ENCODE measurements at places on chromosomes 4 and X. TPM values are rescaled to one million over a fixed set of nuclear protein-coding genes. Genes with fewer than 3 reads are reported as not detected.

DNA sequence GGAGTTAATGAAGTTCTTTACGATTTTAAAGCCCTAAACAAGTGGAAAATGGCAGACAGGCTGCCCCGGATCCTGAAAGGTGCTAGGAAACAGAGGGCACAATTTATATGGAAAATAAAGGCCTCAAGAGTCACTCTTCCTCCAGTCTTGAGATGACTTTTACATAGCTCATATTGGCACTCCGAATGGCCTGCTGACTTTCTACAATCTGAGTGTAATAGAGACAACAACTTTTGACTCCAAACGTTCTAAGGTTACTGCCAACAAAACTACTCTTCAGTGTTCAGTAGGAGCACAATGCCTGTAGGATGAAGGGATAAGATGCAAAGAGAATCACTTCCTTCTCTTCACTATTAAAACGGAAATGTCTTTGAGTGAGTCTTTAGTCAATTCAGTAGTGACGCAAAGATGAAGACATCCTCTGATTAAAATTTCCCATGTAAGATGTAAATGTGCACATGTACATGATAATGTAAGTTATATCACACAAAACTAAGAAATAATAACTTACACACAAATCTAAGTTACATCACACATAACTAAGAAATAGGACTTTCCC lies 40.5 kb downstream of the VEGFC start:
- no peak overlapping the region for H3K27ac ChIP-seq
- no peak for DNase-seq
- no peaks in the 10 kb centered on the region for H3K4me1 ChIP-seq
- H3K27me3 ChIP-seq, result no peaks in the 10 kb centered on the region
- H3K36me3 ChIP-seq, result no peaks in the 10 kb centered on the region
- H3K4me3 ChIP-seq, result no peak overlapping the region

- H3K4me1 ChIP-seq, result no peaks in the 10 kb centered on the region
- no peaks in the 10 kb centered on the region for H3K36me3 ChIP-seq
- H3K4me3 ChIP-seq, result no peak overlapping the region
- H3K27me3 ChIP-seq, result no peaks in the 10 kb centered on the region
- no peak overlapping the region for H3K27ac ChIP-seq
Observed at GRCh38 chrX:22059775-22060174, 27.6 kb downstream of the PHEX start.

DNA sequence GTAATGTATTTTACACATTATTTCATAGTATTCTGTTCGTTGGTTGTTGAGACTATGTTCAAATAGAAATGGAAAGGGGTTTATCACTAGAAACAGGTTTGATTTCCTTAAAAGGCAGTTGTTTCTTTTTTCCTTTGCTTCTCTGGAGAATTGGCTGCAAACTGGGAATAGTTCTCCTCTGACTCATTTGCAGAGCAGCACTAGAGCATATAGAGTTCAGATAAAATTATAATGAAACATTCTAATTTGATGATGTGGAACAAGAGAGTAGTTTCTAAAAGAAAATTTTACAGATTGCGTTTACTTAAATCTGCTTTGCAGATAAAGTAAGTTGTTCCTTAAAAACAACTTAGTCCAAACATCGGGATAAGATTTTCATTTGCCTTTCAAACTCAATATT lies 29.7 kb downstream of the SYNPO2 start:
- H3K4me1 ChIP-seq, result no peaks in the 10 kb centered on the region
- H3K27me3 ChIP-seq, result no peaks in the 10 kb centered on the region
- no peak overlapping the region for H3K27ac ChIP-seq
- H3K36me3 ChIP-seq, result no peaks in the 10 kb centered on the region
- DNase-seq, result no peak

The CORIN gene
- total RNA-seq, result not detected

DNA sequence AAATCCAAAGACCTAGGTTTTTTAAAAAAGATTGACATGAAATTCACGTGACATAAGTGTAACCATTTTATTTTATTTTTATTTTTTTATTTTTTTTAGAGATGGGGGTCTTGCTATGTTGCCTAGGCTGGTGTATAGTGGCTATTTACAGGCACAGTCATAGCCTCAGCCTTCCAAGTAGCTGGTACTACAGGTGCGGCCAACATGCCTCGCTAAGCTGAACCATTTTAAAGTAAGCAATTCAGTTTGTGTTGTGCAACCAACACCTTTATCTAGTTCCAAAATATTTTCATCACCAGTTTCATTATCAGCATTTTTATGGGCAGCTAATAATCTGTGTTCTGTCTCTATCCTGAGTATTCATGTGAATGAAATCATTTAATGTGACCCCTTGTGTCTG lies 107.5 kb upstream of the ENPEP start:
- H3K27ac ChIP-seq, result no peak overlapping the region
- H3K27me3 ChIP-seq, result no peaks in the 10 kb centered on the region
- no peaks in the 10 kb centered on the region for H3K36me3 ChIP-seq
- H3K4me1 ChIP-seq, result no peaks in the 10 kb centered on the region
- no peak for DNase-seq

- no peak for DNase-seq
- no peak overlapping the region for H3K27ac ChIP-seq
- H3K4me1 ChIP-seq, result no peaks in the 10 kb centered on the region
Observed at GRCh38 chr4:96736352-96736889, 896.5 kb downstream of the PDHA2 start.

The ATP1B4 gene
- total RNA-seq, result not detected

- DNase-seq, result peak; percentile 27
- peak overlapping the region; percentile 89 for H3K27ac ChIP-seq
- no peaks in the 10 kb centered on the region for H3K36me3 ChIP-seq
- H3K27me3 ChIP-seq, result no peaks in the 10 kb centered on the region
- peak overlapping the region; percentile 43 for H3K4me3 ChIP-seq
- H3K4me1 ChIP-seq, result peaks cover 57% of the 10 kb centered on the region
Observed at GRCh38 chrX:15750611-15751154, 12.6 kb downstream of the CA5B start.

The ZCCHC12 gene
- 0.16 TPM for total RNA-seq

DNA sequence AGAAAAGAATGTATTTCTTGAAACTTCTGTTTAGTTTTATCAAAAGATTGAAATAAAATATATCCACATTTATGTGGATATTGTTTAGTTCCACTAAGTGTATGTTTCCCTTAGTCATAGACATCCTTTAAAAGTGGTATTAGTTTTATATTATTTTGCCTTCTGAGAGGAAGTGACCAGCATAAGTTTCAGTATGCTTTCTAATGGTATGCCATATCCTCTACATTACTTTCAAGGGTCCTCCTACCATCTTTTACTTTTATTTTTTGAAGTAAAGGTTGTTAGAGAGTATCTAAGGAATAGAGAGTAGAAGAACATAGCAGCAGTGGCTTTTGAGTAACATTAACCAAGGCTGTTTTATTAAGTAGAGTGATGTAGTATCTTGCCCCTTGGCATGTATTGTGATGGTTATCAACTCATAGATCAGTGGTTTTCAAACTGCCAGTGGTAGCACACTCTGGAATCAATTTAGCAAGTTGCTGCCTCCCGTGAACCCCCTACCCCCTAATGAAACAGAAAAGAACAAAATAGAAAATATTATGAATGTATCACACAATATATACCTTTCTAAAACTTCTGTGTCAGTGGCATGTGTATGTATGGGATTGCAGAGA lies 44.8 kb downstream of the RBPJ start:
- H3K4me1 ChIP-seq, result peaks cover 4% of the 10 kb centered on the region
- H3K4me3 ChIP-seq, result no peak overlapping the region
- DNase-seq, result no peak
- H3K36me3 ChIP-seq, result no peaks in the 10 kb centered on the region

- no peaks in the 10 kb centered on the region for H3K36me3 ChIP-seq
- peak; percentile 8 for DNase-seq
- no peak overlapping the region for H3K4me3 ChIP-seq
- no peak overlapping the region for H3K27ac ChIP-seq
- no peaks in the 10 kb centered on the region for H3K4me1 ChIP-seq
Observed at GRCh38 chr4:25993395-25994185, 79.6 kb downstream of the SMIM20 start.

- H3K27ac ChIP-seq, result no peak overlapping the region
- no peak for DNase-seq
- peaks cover 4% of the 10 kb centered on the region for H3K4me1 ChIP-seq
- H3K27me3 ChIP-seq, result no peaks in the 10 kb centered on the region
- no peak overlapping the region for H3K4me3 ChIP-seq
- no peaks in the 10 kb centered on the region for H3K36me3 ChIP-seq
Observed at GRCh38 chrX:134375691-134376090, 84.3 kb upstream of the HPRT1 start.

DNA sequence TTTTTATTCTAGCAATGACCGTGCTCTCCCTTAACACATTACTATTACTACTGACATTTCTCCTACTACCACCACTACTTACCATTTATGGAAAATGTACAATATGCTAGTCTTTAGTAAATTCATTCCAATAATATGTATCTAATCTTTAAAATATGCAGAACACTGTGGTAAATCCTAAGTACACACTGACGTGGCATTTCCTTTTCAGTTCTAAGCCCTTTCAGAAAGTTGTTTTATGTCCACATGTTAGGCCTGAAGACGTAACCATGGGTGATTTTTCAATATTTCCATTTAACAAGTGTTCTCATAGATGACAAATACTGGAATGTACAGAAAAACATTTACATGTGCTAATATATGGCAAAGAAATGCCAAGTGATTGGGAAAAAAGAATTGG lies 268.6 kb upstream of the SLIT2 start:
- no peak for DNase-seq
- no peaks in the 10 kb centered on the region for H3K4me1 ChIP-seq
- H3K27me3 ChIP-seq, result no peaks in the 10 kb centered on the region
- no peaks in the 10 kb centered on the region for H3K36me3 ChIP-seq
- no peak overlapping the region for H3K27ac ChIP-seq
- H3K4me3 ChIP-seq, result no peak overlapping the region

Data from naive thymus-derived CD4-positive, alpha-beta T cell (primary cell).